ENCODE measurements at places on chromosomes 7 and 10.
A peak's percentile ranks its signal among the peaks of the same experiment; 100 is the strongest.

DNA sequence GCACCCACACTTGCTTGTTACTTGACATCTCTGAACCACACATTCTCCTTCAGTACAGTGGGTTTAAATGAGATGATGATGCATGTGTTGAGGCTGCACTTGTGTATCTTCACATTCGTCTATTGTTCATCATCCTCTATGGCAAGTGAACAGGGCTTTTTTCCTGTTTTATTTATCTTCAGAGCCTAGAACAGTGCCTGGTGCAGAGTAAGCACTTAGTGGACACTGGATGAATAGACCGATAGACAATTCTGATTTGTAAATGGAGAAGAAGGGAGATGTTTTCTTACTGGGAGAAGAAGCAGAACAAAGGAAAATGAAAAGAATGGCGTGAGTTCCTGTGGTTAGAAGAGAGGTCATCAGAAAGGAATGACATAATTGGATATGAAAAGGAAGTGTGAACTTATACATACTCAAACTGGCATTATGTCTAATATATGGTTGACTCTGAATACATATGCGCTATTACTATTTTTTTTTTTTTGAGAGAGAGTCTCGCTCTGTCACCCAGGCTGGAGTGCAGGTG lies 99.7 kb downstream of the AVL9 start:
- DNase-seq = no peak

DNA sequence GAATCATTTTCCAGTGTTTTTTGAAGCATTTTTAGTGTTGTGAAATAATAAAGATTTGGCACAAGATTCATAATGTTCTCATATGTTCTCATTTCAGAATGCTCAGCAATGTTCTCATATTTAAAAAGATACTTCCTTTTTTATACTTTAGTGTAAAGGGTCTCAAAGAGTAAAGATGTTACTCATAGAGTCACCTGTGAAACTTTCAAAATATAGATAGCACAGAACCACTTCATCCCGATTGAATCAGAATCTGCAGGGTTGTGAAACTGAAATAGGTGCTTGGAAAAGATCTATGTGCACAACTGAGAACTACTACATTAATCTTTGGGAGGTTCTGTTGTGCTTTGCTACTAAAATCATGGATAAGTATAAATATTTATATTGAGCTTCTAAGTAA lies 144.7 kb downstream of the MDFIC start:
- no peak for DNase-seq

DNA sequence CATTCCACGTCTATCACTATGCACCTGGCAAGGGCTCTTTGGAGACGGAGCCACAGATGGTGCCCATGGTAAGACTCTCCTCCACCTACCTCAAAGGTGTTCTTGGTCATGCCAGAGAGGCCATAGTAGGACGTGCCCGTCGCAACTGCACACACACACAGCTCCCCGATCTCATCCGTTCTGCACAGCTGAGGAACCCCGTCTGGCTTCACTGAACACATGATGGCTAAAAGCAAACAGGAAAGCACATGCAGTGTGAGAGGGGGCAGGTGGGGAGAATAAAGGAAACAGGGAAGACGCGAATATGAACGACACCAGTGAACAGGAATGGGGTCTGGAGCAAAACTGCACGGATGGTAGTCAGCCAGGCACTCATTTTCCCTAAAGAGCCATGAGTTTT lies 230.9 kb downstream of the ZMYND11 start:
- no peak for DNase-seq

DNA sequence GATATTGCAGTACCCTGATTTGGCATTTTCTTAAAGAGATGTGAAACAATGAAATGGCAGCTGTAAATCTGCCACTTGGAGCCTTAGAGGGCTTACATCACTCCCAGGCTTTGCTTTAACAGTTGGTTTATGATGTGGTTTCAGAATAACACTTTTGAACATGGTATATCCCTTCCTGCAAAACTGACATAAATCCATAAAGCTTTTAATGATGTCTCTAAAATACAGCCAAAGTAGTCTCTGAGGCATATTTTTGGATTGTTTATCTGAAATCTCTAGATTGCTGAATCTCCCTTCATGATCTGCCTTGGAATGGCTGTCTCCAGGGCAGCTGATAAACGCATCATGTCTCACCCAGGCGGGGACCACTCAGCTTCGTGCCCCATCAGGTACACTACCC lies 377.8 kb upstream of the C7orf33 start:
- DNase-seq = no peak

- DNase-seq = no peak
Measured at GRCh38 chr7:80140388-80140787, 5.8 kb downstream of the GNAI1 start.

DNA sequence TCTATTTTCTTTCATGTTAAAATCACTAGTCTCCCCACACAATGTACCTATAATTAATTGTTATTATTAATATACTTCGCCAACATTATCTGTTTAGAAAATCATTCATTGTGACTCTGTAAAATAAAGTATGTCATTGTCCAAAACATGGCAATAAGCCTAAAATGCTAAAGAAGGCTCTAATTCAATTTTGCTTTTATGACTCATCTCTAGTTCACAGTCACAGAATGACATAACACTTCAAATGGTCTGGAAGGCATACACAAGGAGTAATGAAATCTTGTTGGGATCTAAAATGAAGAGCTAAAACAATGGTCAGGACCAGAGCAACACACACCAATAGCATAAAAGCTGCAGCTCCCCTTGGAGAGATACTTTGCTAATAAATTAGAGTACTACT lies 505.8 kb downstream of the GPAM start:
- no peak for DNase-seq

DNA sequence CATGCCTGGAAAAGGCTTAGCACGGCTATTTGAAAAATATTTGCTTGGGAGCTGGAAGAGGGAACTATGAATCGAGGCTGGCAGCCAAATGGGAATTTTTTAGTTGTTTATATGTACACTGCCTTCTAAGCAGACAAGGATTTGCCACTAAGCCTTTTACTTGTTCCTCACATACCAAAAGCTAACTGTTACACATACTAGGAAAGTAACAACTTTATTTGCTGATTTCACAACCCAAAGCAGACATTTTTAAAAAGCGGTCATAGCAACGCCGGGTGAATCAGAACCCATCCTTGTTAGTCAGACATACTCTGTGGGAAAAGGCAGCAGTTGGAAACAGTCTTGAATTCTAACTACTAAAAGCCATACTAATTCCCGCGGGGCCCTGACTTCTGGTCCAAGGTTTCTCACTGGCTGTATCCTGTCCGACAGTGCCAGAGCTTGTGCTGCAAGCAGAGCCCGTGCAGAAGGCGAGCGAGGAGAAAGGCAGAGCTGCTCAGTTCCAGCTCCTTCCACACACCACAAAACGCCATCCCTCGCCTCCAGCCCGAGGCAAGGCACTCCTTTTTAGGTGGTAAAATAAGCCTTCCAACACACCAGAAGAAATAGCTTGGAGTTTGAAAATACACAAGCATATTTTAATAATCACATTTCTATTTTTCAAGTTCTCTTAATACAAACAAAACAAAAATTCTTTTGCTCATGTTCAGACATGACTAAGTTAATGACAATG lies 89.2 kb downstream of the RNF216 start:
- peak; percentile 92 for DNase-seq

Measured in AG09319 (cell line).